GDM1 (cell line): ENCODE measurements at places on chromosomes 16 and 17.
A peak's percentile ranks its signal among the peaks of the same experiment; 100 is the strongest.

- DNase-seq = no peak
Measured at GRCh38 chr17:17111401-17112393, 69.4 kb downstream of the MPRIP start.

DNA sequence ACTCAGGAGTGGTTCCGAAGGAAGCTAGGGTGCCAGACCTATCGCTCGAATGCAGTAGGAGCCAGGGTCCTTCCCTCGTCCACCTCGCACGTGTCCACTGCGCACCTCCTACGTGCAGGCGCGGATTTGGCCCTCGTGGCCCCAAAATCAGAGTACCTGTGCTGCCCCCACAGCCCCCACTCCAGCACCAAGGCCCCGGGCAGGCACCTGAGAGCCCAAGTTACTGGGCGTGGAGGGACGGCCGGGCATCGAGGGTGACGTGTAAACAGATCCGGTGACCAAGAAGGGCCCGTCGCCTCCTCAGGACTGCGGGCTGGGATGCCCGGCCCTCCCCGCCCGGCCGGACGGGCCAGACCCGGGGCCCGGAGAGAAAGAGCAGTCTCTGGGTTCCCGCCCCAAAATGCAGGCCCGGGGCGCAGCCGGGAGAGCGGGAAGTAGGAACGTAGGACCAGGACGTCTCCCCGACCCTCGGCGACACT, 492 bp downstream of the SLC25A39 start:
- DNase-seq = no peak

GRCh38 chr17:12316021-12316420, 295.3 kb downstream of the MAP2K4 start:
- DNase-seq = no peak

GRCh38 chr17:39621523-39622379, 5.0 kb upstream of the PPP1R1B start:
- peak; percentile 74 for DNase-seq

DNA sequence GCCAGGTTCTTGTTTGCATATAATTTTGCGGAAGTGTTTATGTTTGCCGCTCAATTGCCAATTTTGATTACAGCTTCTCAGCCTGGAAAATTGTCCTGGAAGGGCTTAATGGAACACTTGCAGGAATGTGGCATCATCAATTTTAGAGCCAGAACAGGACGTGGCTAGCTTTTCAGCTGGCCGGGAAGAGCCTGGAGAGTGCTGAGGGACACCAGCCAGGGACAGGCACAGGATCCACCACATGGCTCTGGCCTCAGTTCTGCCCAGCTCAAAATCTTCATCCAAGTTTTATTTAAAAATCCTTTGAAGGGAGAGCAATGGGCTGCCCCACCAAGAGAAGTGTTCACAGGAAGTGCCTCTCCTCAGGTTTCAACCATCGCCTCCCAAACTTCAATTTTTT, 287.2 kb upstream of the HSBP1 start:
- no peak for DNase-seq

GRCh38 chr16:85395207-85395912, 217.8 kb upstream of the GSE1 start:
- peak; percentile 40 for DNase-seq

DNA sequence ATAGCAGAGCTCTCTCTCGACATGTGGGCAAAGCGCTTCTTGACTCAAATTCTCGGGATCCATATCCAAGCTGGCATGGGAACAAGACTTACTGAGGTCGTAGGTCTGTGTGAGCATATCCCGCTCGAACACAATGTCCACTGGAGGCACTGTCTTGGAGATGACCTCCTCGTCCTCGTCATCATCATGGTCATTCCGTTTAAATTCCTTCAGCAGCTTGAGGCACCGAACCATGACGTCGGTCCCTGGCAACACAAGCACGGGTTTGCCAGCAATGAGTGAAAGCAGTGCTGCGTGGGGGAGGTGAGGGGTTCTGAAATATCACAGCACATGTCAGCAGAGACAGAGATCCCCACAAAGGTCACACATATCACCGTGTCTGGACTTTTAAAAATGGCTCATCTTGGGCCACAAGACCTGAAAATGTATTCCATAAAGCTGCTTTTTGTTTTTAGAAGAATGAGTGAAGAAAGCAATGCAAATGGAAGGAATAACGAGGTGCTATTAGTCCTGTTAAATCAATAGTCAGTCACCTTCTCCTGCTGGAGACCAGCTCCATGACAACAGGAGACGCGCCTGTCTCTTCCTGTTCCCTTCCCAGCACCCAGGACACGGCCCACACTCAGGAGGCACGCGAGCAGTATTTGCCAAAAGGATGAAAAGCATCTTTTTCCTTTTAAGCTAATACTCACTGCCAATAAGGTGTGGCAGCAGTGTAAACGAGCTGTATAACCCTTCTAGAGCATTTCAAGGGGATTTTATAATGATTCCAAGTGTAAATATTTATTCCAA, 37.9 kb downstream of the GTF3C1 start:
- no peak for DNase-seq

DNA sequence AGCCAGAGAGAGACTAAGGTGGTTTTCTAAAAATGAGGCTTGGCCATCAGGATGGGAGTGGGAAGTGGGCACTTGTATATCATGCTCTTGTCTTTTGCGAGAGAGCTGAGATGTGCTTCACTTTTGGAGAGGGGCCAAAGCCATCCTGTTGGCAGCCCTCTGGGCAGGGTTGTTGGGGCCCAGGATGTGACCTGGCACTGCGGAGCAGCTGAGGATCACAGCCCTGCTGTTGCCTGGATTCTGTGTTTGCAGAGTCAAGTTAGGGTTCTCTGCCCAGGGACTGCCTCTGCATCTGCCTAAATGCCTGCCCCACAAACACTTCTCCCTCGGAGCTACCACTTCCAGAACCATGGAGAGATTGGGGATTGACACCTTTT, 71.2 kb downstream of the PLD6 start:
- DNase-seq = no peak

DNA sequence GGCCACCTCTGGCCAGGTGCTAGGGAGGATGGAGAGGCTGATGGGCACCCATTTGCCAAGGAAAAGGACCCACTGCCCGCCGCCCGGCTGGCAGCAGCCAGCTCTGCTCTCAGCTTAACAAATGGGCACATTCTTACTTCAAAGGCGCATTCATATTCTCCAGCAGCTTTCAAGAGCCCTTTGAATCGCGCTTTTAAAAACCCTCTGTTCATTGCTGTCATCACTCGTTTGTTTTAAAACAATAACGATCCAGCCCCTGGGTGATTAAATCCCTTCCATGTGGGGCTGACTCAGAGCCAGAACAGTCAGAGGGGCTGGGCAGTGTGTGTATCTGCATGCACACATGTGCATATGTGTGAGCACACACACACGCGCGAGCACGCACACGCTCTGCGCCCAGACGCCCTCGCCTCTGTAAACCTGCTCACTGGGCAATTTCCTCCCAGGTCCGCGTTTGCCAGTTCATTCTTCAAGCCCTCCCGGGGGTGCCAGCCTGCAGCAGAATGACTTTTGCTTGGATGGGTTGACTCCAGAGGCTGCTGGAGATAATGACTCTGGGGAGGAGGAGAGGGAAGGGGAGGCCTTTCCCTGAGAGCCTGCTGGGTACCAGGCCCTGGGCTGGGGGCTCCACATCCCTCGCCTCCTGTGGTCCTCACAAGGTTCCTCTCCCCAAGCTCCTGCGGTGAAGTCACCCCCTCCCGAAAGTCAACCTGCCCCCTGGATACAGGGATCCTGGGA, 133.1 kb downstream of the SDK2 start:
- DNase-seq = no peak

GRCh38 chr16:1661826-1662225, 16.3 kb upstream of the JPT2 start:
- DNase-seq = no peak

DNA sequence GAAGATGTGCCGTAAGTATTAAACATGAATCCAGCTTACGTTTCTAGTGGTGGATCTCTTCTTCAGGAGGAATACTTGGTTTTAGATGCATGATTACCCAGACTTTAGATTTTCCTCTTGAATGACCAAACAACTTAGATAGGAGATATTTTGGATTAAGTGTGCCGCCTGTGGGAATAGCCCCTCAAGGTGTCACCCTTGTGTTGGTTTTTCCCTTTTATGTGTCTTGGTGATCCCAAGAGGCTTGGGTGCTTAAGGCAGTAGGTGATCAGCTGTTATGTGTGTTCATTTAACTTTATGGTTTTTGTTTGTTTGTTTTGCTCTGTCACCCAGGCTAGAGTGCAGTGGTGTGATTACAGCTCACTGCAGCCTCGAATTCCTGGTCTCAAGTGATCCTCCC, 115.1 kb downstream of the PPM1E start:
- DNase-seq = no peak

GRCh38 chr17:21001111-21001812, 41.5 kb downstream of the USP22 start:
- no peak for DNase-seq

GRCh38 chr17:73291260-73291801, 20.5 kb downstream of the CDC42EP4 start:
- DNase-seq = peak; percentile 49

GRCh38 chr17:7852919-7853690, 1.8 kb upstream of the TMEM88 start:
- no peak for DNase-seq

DNA sequence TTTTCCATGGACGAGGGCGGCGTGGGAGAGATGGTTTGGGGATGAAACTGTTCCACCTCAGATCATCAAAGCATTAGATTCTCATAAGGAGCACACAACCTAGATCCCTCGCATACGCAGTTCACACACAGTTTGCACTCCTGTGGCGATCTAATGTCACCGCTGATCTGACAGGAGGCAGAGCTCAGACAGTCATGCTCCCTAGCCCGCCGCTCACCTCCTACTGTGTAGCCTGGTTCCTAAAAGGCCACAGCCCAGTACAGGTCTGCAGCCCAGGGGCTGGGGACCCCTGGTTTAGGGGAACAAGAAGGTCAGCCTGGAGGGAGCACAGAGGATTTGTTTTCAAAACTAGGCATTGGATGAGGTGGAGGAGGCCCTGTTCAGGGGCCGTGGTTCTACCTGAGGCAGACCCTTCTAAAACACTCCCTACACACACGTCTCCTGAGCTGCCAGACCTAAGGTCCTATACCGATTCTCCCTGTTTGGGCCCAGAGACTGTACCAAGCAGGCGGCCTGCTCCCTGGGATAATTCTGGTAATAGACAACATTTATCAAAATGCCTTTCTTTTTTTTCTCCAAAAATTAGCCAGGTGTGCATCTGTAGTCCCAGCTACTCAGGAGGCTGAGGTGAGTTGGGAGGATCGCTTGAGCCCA, 38.6 kb downstream of the AXIN2 start:
- no peak for DNase-seq

GRCh38 chr17:64420143-64420670, 28.7 kb upstream of the MILR1 start:
- peak; percentile 45 for DNase-seq

GRCh38 chr17:74270333-74270732, 3.7 kb upstream of the DNAI2 start:
- no peak for DNase-seq

- no peak for DNase-seq
Measured at GRCh38 chr16:5753381-5753780, 655.8 kb upstream of the EEF2KMT start.

DNA sequence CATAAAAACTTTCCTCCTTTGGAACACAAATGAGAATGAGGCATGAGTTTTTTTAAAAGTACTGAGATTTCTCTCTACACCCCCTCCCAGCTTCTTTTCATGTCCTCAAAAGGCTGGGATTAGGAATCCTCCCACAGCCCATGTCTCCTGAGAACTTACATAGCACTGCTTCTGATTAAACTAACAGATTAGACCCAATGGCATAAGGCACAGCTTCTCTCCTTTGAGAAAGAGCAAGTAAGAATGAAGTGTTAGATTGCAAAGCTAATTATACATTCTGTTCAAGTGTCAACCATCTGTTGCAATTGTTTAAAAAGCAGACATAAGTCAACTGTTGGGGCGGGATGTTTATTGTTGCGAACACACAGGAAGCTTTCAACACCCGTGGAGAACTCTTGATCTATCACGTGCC, 715.1 kb downstream of the CDH11 start:
- DNase-seq = no peak

DNA sequence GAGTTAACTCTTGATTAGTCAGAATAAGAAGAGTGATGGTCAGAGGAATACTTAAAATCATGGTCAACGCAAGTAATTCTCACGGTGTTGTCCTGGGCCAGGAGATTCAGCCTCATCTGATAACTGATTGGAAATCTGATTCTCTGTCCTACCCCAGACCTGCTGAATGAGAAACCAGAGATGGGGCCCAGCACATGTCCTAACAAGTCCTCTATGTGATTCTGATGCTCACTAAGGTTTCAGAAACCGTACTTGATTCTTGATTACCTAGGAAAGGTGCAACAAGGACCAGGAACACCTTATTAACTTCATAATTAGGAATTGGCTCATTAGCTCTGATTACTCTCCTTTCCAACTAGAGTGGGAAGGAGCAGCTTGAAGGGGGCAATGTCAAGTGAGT, 44.5 kb downstream of the ANKFY1 start:
- no peak for DNase-seq

DNA sequence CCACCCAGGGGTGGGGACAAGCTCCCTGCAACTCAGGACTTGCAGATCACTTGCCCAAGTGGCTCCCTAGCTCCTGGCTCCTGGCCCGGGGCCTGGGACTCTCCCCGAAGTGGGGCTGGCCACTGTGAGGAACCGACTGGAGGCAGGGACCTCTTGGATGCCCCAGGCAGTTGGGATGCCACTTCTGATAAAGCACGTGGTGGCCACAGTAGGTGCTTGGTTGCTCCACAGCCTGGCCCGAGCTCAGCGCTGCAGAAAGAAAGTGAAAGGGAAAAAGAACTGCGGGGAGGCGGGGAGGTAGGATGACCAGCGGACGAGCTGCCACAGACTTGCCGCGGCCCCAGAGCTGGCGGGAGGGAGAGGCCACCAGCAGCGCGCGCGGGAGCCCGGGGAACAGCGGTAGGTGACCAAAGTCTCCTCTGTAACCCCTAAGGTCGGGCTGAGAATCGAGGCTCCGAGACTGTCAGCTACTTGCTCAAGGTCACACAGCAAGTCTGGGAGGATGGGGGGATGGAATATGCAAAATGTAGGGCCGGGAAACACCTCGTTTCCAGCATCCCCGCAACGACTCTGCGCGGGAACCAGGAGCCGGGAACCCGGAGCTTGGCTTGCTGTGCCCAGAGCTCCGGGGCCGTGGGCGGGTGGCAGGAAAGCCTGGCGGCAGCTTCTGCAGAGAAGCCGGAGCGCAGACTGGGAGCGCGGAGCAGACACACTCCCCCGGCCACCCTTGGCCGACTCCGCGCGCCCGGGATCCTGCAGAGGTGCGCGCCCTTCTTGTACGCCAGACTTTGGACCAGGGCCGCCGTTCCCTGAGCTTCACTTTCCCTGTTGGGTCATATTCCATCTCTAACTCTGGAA, 1.9 kb downstream of the CIITA start:
- DNase-seq = no peak

- peak; percentile 70 for DNase-seq
Measured at GRCh38 chr16:85334718-85335583, 222.7 kb upstream of the CIBAR2 start.

DNA sequence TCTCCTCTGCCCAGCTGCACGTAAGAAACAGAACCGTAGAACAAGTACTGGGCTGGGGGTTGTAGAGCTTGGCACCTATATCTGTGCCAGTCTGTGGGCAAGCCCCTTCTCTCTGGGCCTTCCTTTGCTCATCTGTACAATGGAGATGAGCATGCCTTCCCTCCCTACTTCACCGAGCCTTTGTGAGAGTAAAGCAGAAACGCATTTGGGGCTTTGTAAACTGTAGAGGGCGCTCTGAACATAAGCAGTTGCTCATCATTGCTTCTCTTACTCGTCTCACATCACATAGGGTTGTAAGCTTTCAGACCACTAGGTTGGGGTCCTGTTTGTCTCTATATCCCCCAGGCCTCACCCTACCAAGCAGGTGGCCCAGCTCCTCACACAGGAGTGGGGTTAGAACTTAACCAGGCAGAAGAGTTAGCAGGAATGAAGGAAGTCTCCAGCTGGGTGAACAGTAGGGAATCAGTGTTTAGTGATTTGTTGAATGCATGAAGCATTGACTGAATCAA, 15.1 kb downstream of the SAMD14 start:
- DNase-seq = peak; percentile 59
